Suppressor macrophage (primary cell): ENCODE measurements at places on chromosomes 3 and 15.

GRCh38 chr15:88983861-88984429 is 70.8 kb upstream of the MFGE8 start:
- no peak for DNase-seq

- no peak for DNase-seq
Measured at GRCh38 chr3:133948996-133949395, 53.3 kb upstream of the RAB6B start.

GRCh38 chr15:85382942-85383341 is 2.5 kb downstream of the AKAP13 start:
- DNase-seq, result no peak

GRCh38 chr3:107739227-107739626 is 216.5 kb downstream of the BBX start:
- peak; percentile 21 for DNase-seq

DNA sequence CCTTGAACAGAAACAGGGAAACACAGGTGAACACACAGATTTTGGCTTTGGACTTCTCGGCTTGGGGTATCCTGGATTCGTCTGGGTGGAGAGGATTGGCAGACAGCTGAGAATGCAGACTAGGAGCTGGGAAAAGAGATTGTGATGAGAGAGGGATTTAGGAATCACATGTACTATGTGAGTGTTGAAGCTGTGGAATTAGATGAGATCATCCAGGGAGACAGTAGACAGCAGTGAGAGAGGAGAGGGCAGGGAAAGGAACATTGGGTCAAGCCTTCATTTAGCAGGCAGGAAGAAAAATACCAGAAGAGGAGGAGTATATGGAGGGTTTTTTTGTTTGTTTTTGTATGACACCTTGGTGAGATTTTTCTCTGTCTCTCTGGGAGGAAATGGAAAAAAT is 262.1 kb upstream of the TBL1XR1 start:
- no peak for DNase-seq

DNA sequence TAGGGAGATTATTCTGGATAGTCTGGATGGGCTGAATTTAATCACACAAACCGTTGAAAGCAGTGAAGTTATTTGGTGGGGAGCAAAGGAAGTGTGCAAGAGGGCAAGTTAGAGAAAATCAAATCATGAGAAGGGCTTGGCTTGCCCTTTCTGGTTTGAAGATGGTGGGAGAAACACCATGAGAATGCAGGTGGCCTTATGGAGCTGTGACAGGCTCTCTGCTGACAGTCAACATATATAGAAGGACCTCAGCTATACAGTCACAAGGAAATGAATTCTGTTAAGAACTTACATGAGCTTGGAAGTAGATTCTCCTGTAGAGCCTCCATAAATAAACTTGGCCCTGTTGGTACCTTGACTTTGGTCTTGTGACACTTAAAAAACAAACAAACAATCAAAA is 72.3 kb downstream of the GMNC start:
- no peak for DNase-seq

GRCh38 chr3:60573494-60573893 is 677.8 kb downstream of the FHIT start:
- no peak for DNase-seq

DNA sequence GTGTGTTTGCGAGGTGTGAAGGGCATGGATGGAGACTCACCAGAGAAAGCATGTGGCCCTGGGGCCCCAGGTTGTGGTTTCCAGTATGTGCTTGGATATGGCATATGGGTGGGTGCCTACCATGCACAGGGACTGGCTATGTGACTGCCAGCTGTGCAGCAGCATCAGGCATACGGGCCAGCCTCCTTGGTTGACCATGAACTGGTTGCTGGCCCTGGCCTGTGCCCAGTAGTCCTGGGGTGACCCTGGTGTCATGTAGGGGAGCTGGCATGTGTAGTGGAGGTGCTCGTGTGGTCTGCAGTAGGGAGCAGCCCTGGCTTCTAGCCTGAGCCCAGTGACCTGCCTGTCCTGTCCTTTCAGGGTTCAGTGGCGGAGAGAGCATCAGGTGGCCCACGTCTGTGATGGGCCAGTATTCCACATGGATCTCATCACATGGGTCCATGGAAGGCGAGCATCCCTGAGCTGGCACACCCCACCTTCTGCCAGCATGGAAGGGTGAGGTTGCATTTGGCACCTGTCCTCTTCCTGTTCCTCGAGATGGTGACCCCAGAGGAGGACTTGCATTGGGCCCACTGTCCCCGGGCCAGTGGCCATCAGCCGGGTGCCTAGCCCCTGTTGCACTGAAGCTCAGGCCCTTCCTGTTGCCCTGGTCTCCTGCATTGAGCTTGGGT is 228.9 kb downstream of the SNRPN start:
- no peak for DNase-seq

- no peak for DNase-seq
Measured at GRCh38 chr15:52379395-52380106, 83.9 kb upstream of the MYO5C start.

- no peak for DNase-seq
Measured at GRCh38 chr3:115922681-115923347, 299.5 kb downstream of the GAP43 start.

DNA sequence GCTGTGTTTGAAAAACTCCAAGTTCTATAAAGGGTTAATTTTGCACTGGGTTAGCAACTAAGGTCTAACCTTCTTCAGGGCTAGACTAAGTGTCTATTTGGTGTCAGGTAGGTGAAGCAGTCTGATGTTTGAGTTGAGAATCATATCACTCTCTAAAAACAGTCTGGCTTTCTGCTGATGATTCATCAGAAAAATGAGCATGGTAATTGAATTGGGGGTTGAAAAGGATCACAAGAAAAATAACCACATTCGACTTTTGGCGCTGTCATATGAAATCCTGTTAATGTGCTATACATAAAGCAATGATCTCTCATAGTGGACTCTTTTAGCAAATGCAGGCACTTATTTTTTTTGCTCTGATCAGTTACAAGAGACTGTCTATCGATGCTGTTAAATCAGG is 242.2 kb upstream of the AZI2 start:
- DNase-seq, result no peak

DNA sequence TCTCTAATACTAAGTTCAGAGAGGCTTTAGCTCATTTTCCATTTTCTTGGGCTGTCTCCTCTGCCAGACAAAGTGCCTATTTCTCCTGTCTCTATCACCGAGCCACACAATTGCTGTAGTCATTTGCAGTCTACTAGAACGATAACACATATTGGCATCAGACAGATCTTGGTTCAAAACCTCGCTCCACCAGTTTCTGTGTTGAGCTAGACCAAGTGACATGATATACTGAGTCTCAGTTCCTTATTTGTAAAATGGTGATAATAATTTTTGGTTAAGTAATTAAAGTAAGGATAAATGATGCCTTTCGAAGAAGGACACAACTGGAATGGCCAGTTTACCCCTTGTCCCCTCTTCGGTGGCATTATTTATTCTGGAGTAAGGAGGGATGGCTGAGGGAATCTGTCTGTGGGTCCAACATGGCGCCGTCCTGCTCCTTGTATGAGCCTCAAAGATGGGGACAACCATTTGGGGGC is 398 bp upstream of the RAB7A start:
- no peak for DNase-seq

DNA sequence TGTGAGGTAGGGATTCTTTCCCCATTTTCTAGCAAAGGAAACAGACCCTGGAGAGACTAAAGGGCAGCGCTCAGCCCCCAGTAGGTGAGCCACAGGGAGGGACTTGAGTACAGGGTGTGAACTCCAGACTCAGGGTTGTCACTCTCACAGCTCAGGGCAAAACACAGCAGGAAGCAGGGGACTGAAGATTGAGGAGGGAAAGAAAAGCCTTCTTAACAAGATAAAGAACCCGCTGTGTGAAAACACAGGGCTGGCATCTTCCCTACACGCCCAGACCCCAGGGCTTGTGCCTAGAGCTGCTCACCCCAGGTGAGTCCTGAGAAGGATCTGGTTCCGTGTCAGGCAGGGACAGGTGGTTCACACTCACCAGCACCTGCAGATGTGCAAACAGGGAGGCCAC is 59.6 kb downstream of the ABTB1 start:
- DNase-seq, result no peak

- DNase-seq, result no peak
Measured at GRCh38 chr3:19446687-19447086, 298.4 kb downstream of the KCNH8 start.

- no peak for DNase-seq
Measured at GRCh38 chr3:150905339-150905738, at the start of gene MINDY4B. Gene MINDY4B (minus strand): TSS chr3:150905439. CDS start chr3:150905439, 0 bp downstream.

- no peak for DNase-seq
Measured at GRCh38 chr3:16143861-16144447, 30.5 kb upstream of the GALNT15 start.
